ENCODE measurements at places on chromosomes 16 and 17.
A peak's percentile ranks its signal among the peaks of the same experiment; 100 is the strongest.

DNA sequence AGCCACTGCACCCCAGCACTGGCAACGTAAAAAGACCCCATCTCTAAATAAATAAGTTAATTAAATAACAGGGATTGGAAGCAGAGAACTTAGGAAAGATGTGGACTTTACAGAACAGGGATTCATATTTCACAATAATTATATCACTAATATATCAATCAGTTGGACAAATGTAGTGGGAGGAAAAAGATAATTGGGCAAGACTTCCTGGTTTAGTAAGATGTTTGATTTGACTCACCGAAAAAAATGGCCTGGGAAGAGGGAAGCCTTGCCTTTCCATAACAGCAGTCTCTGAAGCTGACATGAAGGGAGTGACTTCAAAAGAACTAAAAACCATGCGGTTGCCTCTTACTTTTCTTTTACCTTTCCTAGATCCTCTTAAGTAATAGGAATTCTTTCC is 15.2 kb upstream of the C17orf78 start:
- no peak for DNase-seq

DNA sequence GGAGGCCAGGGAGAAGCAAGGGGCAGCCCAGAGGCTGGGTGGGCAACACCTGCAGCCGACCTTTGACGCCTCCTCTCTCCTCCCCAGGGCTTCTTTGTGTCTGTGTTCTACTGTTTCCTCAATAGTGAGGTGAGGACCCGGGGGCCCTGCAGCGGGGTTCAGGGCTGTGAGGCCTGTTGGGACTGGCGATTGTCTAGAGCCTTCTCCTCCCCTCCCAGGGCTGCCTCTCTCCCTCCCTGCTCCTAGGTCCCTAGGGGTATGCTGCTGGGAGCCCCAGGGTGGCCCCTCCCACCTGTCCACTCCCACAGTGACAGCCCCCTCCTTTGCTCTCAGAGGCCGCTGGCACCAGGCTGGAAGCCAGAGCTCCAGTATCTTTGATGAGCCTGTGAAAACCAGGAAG is 10.8 kb upstream of the SPPL2C start:
- no peak for DNase-seq

DNA sequence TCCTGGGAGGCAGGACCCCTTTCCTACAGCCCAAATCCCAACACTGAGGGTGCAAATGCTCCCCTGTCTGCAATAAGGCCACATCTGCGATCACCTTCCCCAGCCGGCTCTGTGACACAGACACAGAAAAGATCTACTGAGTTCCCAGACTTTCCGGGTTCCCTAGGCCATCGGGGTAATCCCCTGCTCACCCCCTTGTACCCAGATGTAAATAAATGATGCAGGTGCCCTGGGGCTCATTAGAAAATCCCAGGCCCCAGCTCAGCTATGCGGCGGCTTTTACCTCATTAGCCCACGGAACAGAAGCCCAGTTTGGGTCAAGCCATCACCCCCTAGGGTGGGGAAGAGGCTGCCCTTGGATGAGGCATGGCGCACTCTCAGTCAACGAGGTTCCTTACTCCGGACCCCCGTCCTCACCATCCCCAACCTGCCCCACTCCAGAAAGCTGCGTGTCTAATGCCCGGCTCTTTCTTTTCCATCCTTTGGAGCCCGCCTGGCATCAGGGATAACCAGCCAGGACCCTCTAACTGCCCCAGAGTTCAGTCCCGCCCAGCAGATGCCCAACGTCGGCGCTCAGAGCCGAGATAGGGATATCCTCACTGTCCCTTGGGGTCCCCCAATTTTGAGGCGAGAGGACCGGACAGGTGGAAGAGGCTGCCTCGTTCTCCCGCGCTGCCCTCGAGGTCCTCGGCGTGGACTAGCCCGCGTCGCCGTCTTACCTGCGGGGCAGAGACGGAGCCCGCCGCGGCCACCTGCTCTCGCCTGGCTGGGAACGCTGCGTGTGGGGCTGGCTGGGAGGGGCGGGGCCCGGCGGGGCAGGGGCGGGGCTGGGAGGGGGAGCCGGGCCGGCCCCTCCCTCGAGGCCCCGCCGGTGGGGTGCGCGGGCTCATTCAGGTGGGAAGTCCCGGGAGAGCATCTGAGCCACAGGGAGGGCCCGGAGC is at the start of gene ZNF385C:
Gene ZNF385C (minus strand): TSS at position 783 of the 941 bp plus-strand sequence. CDS start 35,417 bp downstream, outside the sequence.
- DNase-seq = peak; percentile 45

GRCh38 chr16:69927056-69927757 is 23.9 kb upstream of the CLEC18A start:
- no peak for DNase-seq

- DNase-seq = no peak
Observed at GRCh38 chr17:66692421-66692690, 142.6 kb upstream of the CACNG5 start.

DNA sequence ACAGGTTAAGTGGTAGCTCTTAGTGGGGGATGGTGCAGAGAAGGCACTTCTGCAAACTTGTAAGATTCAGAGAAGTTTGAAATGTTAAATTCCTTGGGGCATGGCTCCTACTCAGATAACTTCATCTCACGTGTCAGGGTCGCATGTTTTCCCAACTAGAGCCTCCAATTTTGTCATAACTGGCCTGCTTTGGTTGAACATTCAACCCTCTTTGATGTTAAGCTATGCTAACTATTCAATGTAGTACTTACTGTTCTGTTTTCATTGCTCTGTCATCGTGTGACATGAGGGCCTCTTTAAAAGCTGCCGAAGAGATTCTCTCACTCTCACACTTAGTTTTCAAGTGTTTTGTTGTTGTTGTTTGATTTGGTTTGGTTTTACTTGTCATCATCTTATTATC is 280.8 kb downstream of the CDH11 start:
- no peak for DNase-seq

GRCh38 chr16:640614-641013 is 1.0 kb upstream of the MCRIP2 start:
- no peak for DNase-seq

DNA sequence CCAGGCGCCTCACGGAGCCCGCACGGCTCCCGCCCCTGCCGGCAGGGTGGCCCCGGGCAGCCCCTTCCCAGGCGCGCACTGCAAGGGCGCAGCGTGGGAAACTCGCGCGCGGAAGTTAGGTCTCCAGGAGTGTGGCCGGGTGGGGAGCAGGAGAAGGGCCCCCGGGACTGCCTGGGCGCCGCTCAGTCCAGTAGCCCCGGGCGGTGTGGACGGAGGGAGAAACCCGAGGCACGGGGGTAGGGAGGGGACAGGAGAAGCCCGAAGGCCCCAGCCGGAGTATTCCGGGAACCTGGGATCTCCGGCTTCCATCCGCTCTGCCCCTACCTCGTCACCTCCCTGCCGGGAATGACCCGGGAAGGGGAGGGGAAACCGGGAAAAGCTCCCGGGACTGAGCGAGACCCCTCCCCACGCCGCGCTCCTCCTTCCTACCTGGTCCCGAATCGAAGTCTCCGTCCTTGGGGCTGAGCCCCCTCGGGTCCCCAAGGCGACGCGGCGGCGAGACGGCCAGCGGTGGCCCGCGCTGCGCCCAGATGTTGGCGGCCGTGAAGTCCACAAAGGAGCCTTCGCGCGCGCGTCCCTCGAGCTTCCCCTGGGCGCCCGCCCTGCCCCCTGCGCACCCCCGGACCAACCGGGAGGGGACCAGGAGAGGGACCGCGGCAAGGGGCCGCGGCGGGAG is 418 bp downstream of the SOCS3 start:
- no peak for DNase-seq

- DNase-seq = no peak
Observed at GRCh38 chr16:75282466-75283281, 31.2 kb upstream of the BCAR1 start.

DNA sequence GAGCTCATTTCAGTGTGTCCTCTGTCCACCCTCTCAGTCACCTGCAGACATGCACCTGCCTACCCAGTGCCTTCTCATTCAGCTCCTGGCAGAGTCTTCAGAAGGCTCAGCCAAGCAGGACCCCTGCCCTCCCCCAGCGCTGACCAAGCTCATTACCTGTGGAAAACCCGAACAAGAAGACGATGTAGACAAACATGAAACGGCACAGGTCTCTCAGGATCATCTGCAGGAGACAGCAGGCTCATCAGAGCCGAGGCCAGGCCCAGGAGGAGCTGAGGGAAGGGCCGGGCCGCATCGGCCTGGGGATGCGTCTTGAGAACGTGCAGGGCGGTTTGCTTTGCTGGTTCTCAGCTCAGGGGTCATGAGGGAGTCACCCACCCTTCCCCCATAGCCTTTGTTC is 19.4 kb upstream of the TRPV3 start:
- no peak for DNase-seq

GRCh38 chr17:77319211-77320043 is 178.7 kb downstream of the SEC14L1 start:
- peak; percentile 70 for DNase-seq

DNA sequence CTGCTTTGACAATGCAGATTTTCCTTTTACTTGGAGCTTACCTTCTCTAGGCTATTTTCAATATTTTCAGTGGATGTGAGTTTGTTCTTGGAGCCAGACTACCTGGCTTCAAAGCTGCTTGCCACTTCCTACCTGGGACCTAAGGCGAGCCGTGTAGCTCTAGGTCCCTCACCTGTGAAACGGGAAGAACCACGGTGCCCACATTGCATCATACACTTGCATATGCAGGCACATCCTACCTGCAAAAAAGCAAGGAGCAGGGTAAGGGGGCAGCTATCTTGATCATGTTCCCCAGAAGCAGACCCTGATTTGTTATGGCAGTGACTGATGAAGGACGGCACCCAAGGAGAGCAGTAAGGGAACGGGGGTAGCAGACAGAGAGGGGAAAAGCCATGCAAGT is 27.0 kb upstream of the MPRIP start:
- DNase-seq = no peak

DNA sequence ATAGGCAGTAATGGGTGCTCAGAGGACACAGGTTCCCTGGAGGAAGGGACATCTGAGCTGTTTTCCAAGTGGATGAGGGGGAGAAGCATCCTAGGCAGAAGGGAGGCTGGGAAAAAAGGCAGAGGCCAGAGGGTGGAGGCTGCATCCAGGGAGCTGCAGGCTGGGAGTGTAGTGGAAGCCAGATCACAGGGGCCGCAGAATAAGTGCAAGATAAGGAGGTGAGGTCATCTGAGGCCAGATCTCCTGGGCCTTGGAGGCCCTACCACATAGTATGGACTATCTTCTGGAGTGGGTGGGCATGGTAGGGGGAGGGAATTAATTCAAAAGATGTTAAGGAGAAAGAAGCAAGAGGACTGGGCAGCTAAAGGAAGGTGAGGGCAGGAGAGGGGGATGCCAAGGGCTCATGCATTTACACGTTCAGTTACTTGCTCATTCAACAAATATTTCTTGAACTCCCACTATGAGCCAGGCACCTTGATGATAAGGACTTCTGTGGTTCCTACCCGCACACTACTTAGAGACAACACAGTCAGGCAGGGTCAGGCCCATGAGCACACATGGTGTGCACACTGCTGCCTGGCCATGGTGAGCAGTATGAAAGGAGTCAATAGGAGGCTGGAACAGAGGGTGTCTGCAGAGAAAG is 2.4 kb upstream of the RIPOR1 start:
- no peak for DNase-seq

DNA sequence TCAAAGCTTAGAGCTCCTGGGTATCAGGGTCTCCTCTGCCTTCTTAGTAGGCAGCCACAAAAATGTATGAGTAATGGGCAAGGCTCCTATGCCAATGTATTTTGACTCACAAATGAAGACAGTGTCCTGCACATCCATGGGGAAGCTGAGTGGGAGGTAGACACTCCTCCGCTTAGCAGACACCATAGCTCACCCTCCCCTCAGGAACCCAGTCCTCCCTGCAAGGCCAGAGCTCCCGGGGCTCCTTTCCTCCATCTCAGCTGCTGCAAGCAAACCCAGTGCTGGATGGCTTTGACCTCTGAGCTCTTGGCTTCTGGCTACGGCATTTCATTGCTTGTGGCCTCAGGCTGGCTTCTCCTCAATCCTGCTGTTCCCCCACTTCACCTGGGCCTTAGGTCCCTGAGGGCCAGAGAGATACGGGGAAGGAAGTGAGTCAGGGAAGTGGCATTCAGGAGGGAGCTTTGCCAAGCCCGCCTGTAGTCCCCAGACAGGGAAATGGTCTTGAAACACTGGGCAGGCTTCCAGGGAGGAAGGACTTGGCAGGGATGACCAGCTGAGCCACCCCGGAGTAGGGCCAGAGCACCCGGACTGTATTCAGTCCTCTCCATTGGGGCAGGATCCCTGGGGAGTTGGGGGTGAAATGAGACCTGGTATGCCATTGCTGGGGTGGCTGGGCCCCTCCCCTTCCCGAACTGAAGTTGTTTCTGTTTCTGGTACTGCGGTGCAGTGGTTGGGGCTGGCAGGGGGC is 4.5 kb downstream of the ABCC3 start:
- DNase-seq = no peak

DNA sequence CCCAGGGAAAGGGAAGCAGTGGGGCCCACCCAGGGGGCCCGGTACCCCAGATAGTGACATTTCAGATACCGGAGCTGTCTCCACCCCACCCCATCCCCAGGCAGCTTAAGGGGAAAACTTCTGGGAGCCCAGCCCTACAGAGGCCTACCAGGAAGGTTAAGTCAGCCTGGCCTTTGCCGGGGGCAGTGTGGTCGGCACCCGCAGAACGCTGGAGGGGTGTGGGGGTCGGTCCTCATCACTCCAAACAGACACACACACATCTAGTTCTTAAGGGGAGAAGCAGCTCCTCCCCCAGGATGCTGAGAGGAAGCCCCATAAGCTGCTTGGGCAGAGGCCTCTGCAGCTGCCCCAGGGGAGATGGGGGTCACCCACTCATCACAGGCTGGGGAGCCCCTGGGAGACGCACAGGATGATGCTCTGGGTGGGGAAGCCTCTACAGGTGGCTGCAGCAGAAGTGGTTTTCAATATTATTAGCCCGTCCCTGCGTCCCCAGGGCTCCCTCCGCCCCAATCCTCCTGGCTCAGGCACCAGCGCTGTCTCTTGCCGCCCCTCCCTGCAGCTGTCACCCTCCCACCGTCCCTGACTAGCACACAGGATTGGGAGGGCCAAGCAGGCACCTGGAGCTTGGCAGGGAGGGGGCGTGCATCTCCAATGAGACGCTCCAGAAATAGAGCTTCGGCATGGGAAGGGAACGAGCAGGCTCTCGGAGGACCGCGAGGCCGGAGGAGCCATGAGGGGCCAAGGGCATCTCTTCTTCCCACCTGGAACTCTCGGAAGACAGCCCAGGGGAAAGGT is 1.4 kb upstream of the ABR start:
- DNase-seq = no peak

DNA sequence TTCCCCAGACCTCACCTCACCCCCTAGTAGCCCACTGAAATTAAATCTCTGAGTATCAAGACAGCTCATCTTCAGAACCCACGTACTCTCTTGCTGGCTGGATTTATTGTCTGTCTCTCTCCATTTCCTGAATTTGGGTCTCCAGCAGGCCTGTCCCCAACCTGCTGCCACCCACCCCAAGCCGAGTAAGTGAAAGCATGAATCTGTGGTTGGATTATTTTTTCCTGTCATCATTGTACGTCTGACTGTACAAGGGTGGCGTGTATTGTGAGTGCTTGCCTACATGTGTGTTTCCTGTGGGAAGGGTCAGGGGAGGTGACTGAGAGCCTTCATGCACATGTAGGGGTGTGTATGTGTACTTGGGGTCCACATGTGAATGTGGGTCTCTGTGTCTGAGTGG is 5.4 kb downstream of the TNP2 start:
- no peak for DNase-seq

GRCh38 chr17:65523411-65523810 is 38.0 kb downstream of the AXIN2 start:
- DNase-seq = no peak

DNA sequence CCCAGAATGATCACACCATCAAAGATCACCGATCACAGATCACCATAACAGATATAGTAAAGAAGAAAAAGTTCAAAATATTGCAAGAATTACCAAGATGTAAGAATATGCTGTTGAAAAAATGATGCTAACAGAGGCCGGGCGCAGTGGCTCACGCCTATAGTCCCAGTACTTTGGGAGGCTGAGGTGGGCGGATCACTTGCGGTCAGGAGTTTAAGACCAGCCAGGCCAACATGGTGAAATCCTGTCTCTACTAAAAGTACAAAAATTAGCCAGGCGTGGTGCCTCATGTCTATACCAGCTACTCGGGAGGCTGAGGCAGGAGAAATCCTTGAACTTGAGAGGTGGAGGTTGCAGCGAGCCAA is 53.2 kb downstream of the CPPED1 start:
- DNase-seq = no peak

All from stimulated activated CD4-positive, alpha-beta T cell treated with anti-CD3 and anti-CD28 coated beads, TNF-alpha, amount 100 ng/mL, for 4 hours (primary cell).